ENCODE measurements at places on chromosomes 2 and 18.

DNA sequence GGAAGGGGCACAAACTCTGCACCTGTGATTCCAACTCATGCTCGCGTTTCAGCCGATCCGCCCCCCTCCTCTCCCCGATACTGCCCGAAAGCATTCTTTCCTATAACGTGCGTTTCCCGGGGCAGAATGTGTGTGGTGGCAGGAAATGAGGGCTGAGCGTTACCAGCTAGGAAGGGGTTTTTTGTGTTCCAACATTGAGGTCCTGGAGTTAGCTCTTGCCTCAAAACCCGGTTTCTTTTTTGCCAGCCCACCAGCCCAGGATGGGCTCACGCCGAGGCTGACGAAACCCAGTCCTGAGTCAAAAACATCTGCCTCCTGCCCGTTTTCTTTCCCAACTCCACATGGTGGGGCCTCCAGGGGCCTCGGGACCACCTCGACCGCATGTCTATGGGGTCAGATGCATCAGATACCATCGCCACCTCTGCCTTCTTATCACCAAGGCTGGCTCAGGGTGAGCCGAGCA is 113.7 kb upstream of the COPS8 start:
- no peak for DNase-seq

DNA sequence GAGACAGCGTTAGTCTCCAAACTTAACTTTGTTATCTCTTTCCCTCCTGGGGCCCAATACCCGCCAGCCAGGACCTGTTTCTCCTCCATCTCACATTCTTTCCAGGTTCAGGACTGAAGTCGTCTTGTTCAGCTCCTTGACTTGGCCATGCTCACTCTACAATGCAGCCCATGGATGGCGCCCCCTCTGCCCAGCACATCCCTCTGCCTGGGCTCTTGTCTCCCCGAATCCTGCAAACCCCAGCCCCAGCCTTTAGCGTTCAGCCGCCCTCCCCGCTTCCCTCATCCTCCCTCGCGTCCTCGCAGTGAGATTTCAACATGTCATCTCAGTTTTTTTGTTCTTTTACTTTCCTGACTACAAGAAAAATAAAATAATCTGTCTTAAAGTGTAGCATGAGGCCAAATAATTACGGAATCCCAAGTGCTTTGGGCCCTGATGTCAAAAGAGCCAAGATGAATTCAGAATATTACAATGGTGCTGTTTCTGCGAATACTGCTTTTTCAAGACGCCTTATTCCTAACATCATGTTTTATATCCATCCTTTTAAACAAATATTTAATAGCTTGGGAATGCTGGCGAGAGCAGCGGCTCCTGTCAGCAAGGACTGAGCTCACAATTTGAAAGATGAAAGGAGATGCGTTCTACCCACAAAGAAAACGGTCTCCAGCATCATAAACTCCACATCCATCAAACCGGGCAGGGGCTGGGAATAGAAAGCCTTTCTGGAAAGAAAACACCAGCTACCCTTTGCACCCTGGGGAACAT is 1.0 kb downstream of the FAM178B start:
- DNase-seq, result no peak

DNA sequence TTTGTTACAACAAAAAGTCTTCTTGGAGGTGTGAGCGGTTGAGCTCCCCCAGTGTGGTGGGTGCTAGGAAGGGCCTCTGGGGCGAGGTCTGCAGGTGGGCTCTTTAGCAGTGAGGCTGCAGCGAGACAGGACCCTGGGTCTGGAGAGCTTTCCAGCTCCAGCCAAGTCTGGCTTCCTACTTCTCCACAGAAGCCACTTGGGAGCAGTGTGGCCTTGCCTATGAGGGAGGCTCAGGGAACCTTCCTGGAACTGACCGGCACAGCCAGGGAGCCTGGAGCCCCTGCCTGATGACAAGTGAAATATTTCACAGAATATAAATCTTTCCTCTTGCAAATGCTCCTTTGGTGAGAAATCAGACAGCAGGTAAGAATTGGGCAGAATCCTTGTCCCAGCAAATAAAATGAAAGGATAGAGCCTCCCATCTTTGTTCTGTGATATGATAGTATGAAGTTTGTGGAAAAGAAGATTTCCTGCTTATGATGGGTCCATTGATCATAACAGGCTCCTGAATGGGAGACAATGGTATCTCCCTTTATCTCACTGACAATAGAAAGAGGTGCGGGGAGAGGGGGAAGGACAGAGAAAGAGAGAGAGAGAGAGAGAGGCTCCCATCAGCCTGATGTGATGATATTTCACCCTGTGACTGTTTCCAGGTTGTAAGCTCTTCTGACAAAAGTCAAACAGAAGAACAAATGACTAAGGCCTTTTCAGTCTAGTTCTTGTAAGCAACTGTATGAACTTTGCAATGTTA is 289.8 kb upstream of the SPRED2 start:
- DNase-seq, result no peak

- no peak for DNase-seq
Measured at GRCh38 chr2:167048829-167049228, 160.5 kb downstream of the XIRP2 start.

- no peak for DNase-seq
Measured at GRCh38 chr2:118095610-118096009, 7.3 kb downstream of the INSIG2 start.

DNA sequence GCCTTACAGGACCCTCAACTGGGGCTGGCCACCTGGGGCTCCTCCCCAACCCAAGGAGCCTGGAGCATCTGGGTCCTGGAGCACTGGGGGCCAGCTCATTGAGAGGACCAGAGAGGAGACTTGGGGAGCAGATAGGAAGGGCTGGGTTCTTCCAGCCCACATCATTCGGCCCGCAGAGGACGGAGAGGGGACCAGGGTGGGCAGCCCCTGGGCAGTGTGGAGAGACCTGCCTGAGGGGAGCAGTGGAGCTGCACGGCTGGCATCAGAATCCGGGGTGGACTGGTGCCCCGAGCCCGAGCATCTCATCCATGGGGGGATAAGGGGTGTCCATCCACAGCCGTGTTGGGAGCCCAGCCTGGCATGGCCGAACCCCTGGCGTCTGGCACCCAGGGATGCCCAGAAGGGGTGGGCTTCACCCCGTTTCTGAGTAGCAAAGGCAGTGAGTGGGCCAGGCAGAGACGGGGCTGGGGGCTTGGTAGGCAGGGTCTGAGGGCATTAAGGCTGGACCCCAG is 11.3 kb downstream of the GPC1 start:
- DNase-seq, result no peak

GRCh38 chr2:207501802-207502576 is 27.8 kb upstream of the CREB1 start:
- DNase-seq, result no peak

GRCh38 chr2:143807192-143807591 is 678.0 kb downstream of the ARHGAP15 start:
- no peak for DNase-seq

DNA sequence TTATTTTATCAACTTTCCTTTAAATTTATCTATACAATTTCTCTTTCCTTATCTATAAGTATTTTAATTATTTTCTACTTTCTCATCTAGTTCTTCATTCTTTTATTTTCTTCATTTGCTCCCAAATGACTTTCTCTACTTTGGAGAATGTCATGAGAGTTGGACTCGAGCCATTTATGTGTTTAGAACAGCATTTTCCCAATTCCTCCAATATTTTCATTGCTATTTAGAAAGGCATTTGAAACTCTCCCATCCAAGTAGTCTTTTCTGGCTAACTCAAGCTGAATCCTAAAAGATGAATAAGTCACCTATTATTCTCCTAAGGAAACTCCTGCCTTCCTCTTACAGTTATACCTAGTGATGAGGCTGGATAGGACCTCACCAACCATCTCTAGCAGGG is 15.8 kb upstream of the FEZ2 start:
- no peak for DNase-seq

DNA sequence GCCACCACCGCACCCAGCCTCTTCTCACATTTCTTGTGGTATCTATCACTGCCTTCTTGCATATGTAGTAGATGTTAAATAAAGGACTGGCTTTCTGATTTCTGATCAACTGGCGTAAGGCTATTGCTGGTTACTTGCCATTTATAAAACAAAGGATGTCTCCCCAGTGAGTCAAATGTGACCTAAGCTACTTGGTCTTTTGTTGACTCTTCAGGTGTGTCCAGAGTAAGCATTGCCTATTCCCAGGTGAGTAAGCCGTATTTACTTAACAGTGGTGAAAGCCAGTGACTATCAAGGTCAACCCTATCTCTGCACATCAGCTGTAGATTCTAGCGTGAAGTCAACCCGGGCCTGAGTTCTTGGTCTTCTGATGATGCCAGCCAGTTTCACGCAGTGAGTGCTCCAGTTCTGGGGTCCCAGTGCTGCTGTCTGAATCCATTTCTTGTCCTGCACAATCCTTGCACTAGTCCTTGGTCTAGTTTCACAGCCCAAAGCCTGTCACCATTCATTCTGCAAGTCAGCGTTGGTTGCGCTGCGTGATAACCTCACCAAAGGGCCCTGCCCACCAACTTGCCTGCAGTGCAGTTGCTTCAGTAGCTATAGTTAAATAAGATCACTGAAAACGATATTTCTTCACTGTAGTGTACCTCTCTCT is 120.2 kb downstream of the GBX2 start:
- no peak for DNase-seq

DNA sequence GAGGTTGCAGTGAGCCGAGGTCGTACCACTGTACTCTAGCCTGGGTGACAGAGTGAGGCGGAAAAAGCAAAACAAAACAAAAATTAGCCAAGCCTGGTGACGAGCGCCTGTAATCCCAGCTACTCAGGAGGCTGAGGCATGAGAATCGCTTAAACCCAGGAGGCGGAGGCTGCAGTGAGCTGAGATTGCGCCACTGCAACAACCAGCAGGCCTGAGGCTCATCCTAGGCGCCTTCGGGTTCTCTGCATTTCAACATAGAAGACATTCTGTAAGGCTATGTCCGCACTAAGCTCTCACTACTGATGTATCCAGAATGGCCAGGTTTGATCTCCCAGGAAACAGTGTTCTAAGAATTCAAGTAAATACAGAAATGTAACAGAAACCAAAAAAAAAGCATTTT is 23.5 kb downstream of the PTPN2 start:
- DNase-seq, result no peak

GRCh38 chr2:212547716-212548454 is 9.3 kb upstream of the ERBB4 start:
- no peak for DNase-seq

GRCh38 chr2:76178610-76179009 is 467.9 kb upstream of the GCFC2 start:
- DNase-seq, result no peak

GRCh38 chr2:173690349-173690748 is 274.8 kb downstream of the SP3 start:
- no peak for DNase-seq

GRCh38 chr18:45712061-45712460 is 11.9 kb upstream of the SLC14A1 start:
- DNase-seq, result no peak

GRCh38 chr2:71299507-71299906 is 32.1 kb upstream of the ZNF638 start:
- no peak for DNase-seq

DNA sequence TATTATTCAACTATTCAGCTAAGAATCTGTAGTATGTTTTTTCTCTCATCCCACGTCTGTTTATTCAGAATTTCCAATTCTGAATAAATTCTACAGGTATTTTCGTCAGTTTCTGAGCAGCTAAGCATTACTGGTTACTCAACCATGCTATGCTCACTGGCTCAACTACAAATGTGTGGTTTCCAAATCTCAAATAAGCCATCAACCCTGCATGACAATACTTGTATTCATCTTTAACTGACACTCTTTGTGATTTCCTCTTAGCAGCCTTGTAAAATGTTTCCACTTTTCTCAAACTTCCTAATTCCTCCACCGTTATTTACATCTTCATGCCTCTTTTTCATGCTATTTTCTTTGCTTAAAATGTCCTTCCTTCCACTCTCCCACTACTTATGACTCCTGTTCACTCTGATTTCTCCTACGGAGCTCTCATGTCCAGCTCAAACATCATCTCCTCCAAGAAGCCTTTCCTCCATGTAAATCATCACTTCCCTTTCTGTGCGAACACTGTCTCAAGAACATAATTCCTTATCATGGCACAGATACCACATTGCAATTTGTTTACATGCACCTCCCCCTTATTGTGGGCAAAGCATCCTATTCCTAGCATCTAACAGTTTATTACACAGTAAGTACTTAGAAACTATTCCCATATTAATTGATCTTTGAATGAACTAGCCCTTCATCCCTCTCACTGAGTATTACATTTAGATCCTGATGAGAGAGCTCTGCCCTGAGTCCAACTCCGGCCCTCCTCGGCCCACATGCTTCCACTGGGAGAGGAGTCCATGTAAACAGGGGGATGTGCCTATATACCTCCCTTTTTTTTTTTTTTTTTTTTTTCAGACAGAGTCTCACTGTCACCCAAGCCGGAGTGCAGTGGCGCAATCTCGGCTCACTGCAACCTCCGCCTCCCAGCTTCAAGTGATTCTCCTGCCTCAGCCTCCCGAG is 10.5 kb downstream of the CCDC88A start:
- DNase-seq, result no peak

DNA sequence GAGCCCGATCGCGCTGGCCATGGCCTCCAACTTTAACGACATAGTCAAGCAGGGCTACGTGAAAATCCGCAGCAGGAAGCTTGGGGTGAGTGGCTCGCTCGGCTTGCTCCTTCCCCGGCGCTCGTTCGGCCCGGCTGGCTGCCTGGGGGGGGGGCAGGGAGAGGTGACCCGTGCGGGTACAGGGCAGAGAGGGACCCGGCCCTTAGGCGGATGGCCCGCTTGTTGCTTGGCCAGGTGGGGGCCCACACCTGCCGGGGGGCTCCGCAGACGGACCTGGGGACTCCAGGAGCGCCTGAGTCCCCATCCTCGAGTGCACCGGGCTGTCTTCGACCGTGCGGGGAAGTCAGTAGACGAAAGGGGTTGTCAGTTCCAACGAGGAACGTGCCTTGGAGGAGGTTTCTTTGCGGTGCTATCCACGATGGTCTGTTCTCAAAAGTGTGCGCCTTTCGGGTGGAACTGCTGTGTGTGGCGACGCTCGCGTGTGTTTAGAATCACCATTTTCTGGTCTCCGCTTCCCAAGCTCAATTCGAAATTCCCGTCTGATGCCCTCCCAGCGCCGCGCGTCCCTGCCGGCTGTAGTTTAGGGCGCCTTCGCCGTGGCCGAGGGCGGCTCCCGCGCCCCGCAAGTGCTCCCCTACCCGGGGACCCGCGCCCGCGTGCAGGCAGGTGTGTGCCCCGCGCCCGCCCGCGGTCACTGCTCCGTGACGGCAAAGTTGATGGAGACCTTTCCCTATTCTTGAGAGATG is 711 bp downstream of the DOK6 start:
- DNase-seq, result no peak

- DNase-seq, result no peak
Measured at GRCh38 chr2:66457545-66457944, 22.6 kb downstream of the MEIS1 start.

- DNase-seq, result no peak
Measured at GRCh38 chr2:216486271-216486670, 12.4 kb upstream of the RPL37A start.

- DNase-seq, result no peak
Measured at GRCh38 chr2:67879586-67880290, 183.1 kb downstream of the C1D start.

GRCh38 chr2:46815121-46815802 is 100.3 kb downstream of the MCFD2 start:
- no peak for DNase-seq

Measured in activated CD4-positive, CD25-positive, alpha-beta regulatory T cell treated with anti-CD3 and anti-CD28 coated beads, Interleukin-2, amount 50 U/mL, for 72 hours (primary cell).